ENCODE measurements at places on chromosomes 16 and 17.

DNA sequence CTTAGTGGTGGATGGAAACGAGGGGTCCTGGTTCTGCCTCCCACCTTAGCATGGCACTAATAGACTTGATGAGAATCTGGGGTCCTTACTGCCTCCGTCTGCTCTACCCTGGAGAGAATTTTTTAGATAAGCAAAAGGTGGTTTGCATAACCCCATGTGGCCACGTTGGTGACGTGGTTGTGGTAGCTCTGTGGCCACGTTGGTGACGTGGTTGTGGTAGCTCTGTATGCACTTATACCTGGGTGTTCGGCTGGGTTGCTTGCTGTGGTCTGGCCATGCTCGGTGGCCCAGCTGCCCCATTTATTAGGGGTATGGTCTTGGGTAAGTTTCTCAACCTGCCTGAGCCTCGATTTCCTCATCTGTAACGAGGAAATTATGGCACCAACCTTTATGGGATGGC lies 13.0 kb downstream of the SPIRE2 start:
- no peak overlapping the region for H3K27ac ChIP-seq
- H3K27me3 ChIP-seq = peaks cover 28% of the 10 kb centered on the region
- DNase-seq = no peak
- H3K4me1 ChIP-seq = no peaks in the 10 kb centered on the region
- H3K36me3 ChIP-seq = no peaks in the 10 kb centered on the region

GRCh38 chr16:12323007-12323758 lies 346.6 kb downstream of the SNX29 start:
- H3K27me3 ChIP-seq = no peaks in the 10 kb centered on the region
- H3K36me3 ChIP-seq = no peaks in the 10 kb centered on the region
- peaks cover 7% of the 10 kb centered on the region for H3K4me1 ChIP-seq
- DNase-seq = no peak
- H3K4me3 ChIP-seq = no peak overlapping the region

DNA sequence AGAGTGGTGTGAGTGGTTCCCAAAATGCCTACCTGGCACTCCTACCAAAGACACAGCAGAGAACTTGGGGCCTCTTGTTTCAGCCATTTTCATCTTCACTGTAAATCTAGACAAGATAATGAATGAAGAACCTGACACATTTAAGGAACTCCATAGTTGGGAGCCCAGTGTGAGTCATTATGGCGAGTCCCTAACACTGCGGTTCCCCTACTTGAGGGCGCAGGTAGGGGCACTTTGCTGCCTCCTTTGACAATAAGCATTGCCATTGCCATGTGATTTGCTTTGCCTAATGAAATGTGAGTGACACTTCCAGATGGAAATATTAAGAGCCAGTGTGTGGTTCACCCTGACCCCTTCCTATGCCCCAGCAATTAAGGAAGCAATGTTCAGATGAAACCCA lies 517.6 kb downstream of the MAF start:
- no peaks in the 10 kb centered on the region for H3K36me3 ChIP-seq
- no peaks in the 10 kb centered on the region for H3K4me1 ChIP-seq

- H3K4me3 ChIP-seq = no peak overlapping the region
- H3K4me1 ChIP-seq = no peaks in the 10 kb centered on the region
- no peaks in the 10 kb centered on the region for H3K27me3 ChIP-seq
- H3K36me3 ChIP-seq = peaks cover 8% of the 10 kb centered on the region
- DNase-seq = no peak
Measured at GRCh38 chr17:80010283-80010858, 25.3 kb downstream of the TBC1D16 start.

DNA sequence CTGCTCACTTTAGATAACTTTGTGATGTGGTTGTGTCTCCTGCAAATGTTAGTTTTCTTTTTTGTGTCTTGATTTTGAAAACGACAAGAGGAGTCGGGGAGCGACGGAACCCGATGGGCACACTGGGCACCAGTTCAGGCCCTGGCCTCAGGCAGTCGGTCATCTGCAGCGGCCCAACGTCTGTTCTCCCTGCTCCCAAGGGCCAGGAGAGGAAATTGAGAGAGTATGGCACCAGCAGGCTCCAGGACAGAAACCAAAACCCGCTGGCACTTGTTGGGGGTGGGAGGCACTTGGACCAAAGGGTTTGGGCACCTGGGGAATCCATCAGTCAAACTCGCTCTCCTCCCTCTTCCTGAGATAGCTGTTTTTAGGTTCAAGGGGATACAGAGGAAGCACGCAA lies 17.2 kb downstream of the RBFOX3 start:
- DNase-seq = no peak
- H3K4me3 ChIP-seq = no peak overlapping the region
- no peaks in the 10 kb centered on the region for H3K4me1 ChIP-seq
- no peaks in the 10 kb centered on the region for H3K27me3 ChIP-seq
- H3K27ac ChIP-seq = no peak overlapping the region

DNA sequence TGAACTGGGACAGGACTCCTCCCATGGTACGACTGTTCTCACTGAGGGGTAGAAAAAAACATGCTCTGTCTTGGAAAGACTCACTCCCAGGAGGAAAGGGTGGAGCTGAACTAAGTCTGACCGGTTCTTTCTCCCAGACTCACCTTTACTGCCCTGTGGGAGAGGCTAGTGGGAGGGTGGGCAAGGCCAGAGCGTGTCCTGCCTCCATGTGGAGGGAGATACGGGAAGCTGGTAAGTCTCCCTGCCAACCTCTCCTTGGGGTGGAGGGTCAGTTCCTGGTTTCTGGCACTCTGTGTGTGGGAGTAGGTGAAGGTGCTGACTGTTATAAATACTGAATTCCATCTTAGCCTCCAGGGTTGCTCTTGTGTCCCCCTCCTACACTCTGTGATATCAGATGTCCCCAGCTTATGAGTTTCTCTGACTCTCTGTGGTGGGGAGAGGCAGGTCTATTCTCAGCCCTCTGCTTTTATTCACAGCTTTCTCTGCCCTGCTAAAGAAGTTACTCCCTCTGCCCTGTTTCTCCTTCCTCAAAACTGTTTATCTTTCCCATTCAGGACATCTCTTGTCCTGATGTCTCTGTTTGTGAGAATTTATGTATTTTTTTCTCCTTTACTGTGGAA lies 26.9 kb upstream of the FAM20A start:
- no peaks in the 10 kb centered on the region for H3K4me1 ChIP-seq
- no peak overlapping the region for H3K4me3 ChIP-seq
- no peaks in the 10 kb centered on the region for H3K36me3 ChIP-seq

Data from tibial artery (tissue), 4 donors.